ENCODE measurements at places on chromosomes 13 and 19. TPM values are rescaled to one million over a fixed set of nuclear protein-coding genes. Genes with fewer than 3 reads are reported as not detected.

Gene IZUMO2
- polyA plus RNA-seq, result not detected

GRCh38 chr19:42030645-42031440 lies 36.8 kb upstream of the ATP1A3 start:
- peak; percentile 53 for DNase-seq

DNA sequence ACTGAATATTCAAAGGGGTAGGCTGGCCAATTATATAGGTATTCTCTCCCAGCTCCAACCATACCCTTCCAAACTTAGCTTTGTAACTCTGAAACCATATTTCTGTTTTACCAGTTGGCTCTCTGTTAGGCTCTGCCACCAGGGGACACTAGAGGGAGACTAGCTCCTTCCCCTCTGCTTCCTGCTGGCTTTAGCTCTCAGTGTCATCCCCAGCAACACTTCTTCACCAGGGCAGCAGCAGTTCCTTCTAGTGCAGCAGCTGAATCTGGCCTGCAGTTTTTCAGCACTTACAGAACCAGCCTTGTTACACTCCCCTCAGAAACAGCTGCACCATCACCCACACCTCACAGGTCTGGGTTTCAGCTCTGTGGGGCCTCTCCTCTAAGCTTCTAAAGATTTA lies 51.0 kb upstream of the DOCK9 start:
- DNase-seq, result no peak

Gene ZNF610
- polyA plus RNA-seq, result 3.3 TPM

GRCh38 chr19:56348289-56348877 lies 33.7 kb upstream of the ZSCAN5A start:
- no peak for DNase-seq

Gene GGN
- polyA plus RNA-seq, result 0.15 TPM

DNA sequence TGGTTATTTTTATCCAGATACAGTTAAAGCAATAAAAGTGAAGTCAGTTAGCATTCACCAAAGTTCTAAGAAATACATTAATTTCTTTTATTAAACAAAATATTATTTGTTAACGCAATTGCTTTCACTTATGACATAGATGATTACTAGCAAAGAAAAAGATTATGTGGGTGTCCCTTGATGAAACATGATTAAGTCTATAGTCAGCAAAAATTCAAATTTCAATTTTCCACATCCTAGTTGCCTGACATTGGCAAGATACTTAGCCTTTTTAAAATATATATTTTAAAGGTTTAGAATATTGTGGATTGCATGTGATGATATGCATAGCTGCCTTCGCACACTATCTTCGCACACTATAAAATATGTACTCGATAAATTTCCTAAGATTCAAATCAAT lies 1780.5 kb upstream of the MIR17HG start:
- no peak for DNase-seq

Gene ZNF709
- 1.8 TPM for polyA plus RNA-seq
